Esophagus muscularis mucosa (tissue), 4 donors: ENCODE measurements at places on chromosomes 16 and 17.

- DNase-seq: no peak
These were observed 48.9 kb downstream of the IRX6 start for GRCh38 chr16:55372792-55373488.

- DNase-seq: no peak
These were observed 12.0 kb downstream of the MYO18A start for GRCh38 chr17:29168079-29168758.

DNA sequence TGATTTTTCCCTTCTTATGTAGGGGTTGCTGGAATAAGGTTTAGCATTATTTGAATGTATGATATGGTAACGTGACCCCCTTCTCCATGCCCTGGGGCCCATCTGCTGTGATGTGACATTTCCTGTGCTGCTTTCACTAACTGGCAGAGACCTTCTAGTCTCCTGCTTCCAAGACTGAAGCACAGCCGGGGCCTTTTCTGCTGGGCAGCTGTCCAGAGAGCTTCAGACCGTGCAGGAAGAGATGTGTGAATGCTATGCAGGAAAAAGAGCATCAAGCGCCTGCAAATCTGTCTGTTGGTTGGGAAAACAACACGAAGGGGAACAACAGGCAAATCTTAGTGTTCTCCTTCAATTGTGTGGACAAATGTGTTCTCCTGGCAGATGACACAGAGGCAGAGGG, 128.5 kb downstream of the SPACA3 start:
- DNase-seq: no peak

- no peak for DNase-seq
These were observed 59.0 kb downstream of the RBFOX1 start for GRCh38 chr16:7391694-7392093.

DNA sequence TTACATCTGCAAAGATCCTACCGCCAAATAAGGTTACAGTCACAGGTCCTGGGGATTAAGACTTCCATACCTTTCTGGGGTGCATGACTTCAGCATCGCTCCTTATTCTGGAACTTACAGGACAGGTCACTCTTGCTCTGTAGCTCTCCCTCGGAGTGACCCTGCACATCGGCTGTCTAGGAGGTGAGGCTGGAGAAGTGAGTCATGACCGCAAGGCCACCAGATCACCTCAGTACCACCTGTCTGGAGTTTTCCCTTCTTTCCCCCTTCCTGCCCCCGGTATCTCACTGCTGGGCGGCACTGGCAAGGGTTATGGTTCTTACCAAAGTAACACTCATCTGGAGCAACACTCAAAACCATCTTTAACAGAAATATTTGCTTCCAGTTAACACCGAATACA, 374.8 kb downstream of the SLC39A11 start:
- no peak for DNase-seq

DNA sequence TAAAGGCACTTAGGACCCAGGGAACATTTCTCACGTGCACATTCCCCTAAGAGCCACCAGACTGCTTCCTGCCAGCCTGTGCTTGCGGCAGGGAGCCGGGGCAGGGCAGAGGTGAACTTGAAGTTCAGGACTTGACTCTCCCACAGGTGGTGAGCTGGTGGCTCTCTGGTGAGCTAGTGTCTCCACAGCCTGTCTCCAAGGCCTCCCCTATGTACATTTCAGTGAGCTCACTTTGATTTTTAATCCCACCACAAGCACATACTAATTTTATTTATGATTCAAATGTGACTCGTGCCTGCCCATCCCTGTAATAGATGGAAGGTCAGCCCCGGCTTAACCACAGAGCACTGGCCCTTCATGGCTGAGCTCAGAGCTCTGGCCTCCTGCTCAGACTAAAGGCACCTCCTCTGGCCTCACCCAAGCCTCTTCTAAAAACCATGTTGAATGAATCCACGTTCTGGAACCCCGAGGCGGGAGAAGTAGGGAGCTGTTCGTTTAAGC, 9.2 kb downstream of the SNN start:
- no peak for DNase-seq

- no peak for DNase-seq
These were observed 45.8 kb downstream of the TNFRSF13B start for GRCh38 chr17:16926061-16926511.

DNA sequence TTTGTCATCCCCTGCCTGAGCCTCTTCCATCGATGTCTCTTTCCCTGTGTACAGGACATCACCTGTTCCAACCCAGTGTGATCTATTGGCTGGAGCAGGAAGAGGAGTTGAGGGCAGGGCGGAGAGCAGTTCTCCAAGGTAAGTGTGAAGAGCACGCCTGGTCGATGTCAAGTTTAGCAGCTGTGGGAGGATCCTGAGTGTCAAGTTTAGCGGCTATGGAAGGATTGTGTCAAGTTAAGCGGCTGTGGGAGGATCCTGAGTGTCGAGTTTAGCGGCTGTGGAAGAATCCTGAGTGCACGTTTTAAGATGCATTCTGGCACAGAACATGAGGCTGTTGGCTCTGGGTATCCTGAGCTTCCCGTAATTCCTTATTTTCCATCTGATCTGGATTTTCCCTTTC, 7.2 kb downstream of the ZNF778 start:
- DNase-seq: no peak

GRCh38 chr17:30405161-30405560, 26.4 kb downstream of the CPD start:
- no peak for DNase-seq

GRCh38 chr16:56851671-56852400, 13.2 kb upstream of the SLC12A3 start:
- DNase-seq: no peak

- no peak for DNase-seq
These were observed 8.0 kb downstream of the TAX1BP3 start for GRCh38 chr17:3660311-3660891.

DNA sequence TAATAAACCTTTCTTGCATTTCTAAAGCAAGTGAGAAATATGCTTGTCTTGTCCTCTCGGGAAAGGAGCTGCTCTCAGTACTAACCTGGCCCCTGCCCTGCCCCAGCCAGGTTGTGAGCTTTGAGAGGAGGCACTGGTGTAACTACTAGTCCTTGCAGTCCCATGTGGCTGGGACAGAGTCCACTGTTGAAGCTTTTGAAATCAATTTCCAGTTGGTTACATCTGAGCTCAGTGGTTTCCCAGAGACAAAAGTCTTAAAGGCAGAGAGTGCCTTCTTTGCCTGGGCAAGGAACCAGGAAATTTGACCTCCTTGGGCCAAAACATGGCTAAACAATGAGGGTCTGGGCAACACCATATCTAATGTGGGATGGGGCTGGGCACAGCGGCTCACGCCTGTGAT, 48.7 kb downstream of the GSG1L start:
- DNase-seq: no peak
